ENCODE measurements at places on chromosomes 2 and 18.

DNA sequence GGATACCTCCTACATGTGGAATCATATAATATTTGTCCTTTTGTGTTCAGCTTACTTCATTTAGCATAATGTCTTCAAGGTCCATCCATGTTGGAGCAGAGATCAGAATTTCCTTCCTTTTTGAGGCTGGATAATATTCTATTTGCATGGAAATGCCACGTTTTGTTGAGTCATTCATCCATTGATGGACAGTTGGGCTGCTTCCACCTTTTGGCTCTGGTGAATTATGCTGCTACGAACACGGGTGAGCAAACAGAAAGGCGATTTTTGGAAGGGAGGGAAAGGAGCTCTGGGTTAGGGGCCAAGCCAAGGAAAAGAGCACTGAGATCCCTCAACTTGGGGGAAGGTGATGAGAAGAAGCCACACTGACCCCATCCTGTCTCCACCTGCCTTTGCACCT is 260.5 kb downstream of the TNS1 start:
- DNase-seq, result no peak

DNA sequence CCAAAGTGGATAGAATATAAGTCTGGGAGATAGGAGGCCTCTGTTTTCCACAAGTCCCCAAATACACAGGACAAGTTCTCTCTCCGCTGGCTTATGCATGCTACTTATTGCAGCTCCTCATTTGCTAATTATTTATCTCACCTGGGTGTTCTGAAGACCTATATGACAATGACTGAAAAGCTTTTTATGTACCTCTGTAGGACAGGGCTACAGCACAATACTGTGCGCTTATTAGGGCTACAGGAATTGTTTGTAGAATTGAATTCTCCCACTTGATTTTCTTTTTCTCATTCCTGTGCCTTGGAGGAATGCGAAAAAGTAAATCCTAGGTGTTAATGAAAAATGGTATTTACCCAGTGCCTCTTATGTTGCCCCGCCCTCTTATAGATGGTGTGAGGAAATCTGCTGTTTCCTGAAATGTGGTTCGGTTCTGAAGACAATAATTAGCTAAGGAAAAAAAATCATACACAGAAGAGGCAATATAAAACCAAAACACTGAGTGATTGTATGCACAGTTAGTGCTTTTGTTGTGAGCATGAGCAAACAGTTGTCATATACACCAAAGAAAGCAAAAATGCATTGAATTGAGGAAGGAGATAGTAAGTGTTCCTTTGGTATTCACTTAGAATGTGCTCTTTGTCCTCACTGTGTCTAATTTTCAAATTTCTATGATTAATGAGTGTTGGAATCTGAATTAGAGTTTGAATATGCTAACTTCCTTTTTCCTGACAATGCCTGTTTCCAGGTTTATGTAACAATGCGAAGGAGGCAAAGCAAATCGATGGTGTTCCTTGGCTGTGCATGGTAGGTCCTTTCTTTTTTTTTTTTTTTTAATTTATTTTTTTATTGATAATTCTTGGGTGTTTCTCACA is 78.7 kb upstream of the PNPT1 start:
- no peak for DNase-seq

DNA sequence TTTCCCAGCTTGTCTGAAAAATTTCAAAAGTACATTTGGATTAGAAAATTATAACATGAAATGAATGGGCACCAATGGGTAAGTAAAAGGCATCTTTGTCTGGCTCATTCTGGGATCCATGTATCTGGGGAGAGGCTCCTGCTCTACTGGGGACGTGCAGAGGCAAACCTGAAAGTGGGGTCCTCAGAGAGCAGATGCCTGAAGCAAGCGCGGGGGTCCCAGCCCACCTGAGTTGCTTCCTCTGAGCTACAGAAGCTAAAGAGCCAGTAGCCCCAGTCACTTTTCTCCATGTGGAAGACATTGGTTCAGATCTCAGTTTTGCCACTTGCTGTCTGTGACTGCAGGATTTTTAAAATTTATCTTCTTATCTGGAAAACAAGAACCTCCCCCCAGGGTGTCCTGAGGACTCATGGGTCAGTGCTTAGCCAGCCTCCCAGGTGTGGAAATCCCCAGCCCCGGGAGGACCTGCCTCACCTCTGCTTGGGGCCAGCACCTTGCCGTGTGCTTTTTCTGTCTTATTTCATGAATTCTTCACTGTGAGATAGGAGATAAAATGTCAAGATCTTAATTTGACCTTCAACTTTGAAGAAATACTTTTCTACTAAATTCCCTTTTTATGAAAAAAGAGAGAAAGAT is 25.1 kb upstream of the ODC1 start:
- DNase-seq, result no peak

DNA sequence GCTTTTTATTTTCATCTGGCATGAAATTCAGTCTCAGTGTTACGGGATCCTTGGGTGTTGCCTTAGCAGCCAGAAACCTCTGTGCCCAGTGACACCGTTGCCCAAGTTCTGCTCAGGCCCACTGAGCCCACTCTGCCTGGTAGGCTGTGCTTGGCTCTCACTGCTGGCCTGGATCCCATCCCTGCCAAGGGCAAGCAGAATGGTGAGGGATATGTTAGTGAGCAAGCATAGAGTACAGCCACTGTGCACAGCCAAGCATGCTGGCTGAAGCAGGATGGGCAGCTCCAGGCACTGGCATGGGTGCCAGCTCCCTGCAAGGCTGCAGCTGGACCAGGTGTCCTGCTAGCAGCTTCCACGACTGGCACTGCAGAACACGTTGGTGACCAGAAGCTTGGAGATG is 194.7 kb upstream of the TFPI start:
- no peak for DNase-seq

GRCh38 chr18:45044787-45045186 is 364.1 kb downstream of the SETBP1 start:
- DNase-seq, result no peak

DNA sequence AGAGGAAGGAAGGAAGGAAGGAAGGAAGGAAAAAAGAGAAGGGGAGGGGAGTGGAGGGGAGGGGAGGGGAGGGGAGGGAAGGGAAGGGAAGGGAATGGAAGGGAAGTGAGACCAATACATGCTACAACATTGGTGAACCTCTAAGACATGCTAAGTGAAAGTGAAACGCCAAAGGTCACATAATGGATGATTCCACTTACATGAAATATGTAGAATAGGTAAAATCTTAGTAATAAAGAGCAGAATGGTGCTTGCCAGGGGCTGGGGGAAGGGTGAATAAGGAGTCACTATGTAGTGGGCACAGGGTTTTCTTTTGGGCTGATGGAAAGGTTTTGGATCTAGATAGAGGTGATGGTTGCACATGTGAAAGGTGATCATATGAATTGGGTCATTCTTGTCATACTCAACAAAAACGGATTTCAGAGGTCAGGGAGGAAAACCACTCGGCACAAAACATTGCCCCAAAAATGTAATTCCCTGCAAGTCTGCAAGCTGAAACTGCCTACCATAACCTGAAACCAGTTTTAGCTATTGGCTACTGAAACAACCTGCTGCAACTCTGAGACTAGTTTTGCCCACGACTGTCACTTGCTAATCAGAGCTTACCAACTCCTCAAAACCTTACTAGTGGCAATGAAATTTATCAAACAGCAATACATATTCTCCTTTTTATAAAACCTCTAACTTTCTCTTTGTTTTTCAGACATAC is 59.2 kb downstream of the CCDC141 start:
- DNase-seq, result no peak

DNA sequence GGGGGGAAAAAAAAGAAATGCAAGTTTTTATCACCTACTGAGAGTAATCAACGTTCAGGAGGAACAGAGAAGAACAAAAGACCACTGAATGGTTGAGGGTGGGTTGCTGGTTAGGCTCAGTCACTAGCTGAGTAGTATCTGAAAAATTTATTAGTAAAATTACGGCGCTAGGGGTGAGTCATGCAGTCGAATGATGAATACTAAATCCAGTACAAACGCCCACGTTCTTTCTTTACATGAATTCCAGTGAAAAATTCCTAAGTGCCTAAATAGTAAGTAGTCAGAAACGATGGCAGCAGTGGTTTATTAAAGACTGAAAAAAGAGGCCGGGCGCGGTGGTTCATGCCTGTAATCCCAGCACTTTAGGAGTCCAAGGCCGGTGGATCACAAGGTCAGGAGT is 52.0 kb downstream of the TEKT4 start:
- no peak for DNase-seq

DNA sequence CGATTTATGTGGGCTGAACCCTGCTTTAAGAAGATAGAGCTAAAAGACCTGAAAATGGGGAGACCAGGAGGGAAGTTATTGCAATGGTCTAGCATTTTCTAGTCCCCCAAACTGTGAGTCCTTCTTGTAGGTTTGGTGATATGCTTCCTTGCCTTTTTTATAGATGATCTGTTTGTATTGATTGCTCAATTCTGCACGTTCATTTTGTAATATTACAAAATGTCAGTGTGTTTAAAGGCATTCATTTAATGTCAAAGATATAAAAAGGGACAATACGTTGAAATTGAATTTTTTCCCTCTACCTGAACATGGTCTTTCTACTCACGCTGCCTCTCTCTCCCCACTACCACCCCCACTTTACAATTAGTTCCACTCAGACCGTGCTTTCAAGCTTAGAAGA is 5.6 kb upstream of the FIGN start:
- no peak for DNase-seq

DNA sequence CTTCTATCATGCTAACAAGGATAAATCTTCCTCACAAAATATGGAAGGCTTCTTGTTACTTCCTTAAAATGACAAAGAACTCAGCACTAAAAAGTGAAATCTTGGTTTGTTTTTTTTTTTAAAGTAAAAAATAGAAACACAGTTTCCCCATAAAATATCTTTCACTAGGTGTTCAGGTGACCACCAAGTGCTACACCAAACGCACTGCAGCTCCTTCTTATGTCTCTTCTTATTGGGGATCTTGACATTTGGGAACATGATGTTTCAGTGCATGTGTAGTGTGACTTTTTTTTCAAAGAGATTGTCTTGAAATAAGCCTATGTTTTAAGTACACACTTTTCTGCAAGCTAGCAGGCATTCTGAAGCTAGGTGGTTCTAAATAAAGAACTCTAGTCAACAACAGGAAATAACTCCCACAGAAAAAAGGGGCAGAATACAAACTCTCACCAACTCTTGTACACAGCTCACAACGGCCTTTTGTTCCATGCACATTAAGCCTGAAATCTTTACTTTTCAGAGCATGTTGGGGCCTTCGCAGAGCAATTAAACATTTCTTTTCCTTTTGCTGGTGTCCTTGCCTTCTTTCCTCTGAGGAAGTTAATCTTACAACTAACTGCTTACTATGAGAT is 13.2 kb upstream of the SERTAD2 start:
- DNase-seq, result no peak

All from activated naive CD8-positive, alpha-beta T cell treated with anti-CD3 and anti-CD28 coated beads, Interleukin-2, amount 10 ng/mL, durations not matched to agents 7 days and 5 days (primary cell).